ENCODE measurements at places on chromosomes 3 and 15.

DNA sequence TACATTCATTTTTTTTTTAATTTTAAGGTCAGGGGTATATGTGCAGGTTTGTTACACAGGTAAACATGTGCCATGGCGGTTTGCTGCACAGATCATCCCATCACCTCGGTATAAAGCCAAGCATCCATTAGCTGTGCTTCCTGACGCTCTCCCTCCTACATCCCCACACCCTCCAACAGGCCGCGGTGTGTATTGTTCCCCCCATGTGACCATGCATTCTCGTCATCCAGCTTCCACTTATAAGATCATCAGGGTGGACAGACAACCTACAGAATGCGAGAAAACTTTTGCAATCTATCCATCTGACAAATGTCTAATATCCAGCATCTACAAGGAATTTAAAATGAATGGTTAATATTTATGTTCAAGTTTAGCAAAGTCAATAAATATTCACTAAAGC, 19.4 kb downstream of the ILDR1 start:
- no peak for DNase-seq

- no peak for DNase-seq
Observed at GRCh38 chr3:58383904-58384303, 49.7 kb downstream of the PDHB start.

DNA sequence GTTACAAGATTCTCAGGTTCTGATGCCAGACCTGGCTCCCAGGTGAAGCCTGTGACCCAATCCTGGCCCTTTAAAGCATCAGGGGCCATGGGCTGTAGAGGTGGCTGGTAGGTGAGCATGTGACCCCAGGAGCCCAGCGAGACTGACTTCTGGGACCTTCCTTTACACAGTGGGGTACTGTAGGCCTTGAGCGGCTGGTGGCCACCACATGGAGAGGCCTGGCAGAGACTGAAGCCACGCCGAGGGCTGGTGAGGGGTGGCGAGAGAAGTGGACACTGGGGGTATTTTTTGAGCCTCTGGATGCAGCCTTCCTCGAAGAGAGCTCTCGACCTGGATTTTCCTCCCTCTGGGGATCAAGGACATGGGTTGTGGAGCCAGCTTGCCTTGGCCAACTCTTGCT, 71.2 kb upstream of the ITGA11 start:
- DNase-seq: no peak

- DNase-seq: peak; percentile 76
Observed at GRCh38 chr3:14780927-14781507, 37.7 kb upstream of the FGD5 start.

DNA sequence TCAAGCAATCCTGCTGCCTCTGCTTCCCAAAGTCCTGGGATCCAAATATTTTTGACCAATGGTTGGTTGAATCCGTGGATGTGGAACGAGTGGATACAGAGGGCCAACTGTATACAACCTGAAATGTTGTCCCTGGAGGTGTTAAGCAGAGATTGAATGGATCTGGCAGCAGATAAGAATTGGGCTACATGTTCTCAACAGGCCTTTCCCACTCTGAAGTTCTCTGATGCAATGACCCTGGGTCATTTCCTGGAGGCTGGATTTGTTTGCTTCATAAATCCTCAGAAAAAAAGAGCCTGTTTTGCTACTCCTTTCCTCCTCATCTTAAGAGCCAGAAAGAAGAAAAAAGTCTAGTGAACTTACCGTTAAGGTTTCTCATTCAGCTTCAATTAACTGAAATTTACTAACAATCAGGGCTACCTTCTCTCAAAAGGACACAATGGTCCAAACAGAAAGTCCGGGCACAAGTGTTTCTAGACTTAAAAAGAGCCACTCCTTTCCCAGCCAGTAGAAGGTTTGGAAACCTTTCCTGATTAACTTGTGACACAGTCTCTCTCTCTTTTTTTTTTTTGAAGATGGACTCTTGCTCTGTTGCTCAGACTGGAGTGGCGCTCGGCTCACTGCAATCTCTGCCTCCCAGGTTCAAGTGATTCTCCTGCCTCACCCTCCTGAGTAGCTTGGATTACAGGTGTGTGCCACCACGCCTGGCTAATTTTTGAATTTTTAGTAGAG, 6.5 kb downstream of the ARHGEF3 start:
- no peak for DNase-seq

DNA sequence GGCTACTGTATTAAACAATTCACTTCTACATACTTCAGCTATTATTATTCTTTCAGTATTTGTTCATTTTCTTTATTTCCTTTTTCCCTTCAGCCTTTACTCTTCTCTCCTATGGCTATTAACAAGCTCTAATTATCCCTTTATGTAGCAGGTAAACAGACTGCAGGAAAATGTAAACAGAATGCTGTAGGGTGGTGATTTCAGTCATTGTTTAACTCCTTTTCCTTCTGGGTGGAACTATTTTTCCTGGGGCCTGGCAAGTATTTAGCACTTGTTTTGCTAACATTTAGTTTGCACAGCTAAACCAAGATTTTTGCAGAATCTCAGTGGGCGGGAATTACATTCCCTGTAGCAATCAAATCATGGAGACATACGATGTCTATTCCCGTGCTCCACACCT, 14.4 kb downstream of the RARB start:
- DNase-seq: no peak

GRCh38 chr15:77066971-77067690, 3.8 kb downstream of the TSPAN3 start:
- no peak for DNase-seq

DNA sequence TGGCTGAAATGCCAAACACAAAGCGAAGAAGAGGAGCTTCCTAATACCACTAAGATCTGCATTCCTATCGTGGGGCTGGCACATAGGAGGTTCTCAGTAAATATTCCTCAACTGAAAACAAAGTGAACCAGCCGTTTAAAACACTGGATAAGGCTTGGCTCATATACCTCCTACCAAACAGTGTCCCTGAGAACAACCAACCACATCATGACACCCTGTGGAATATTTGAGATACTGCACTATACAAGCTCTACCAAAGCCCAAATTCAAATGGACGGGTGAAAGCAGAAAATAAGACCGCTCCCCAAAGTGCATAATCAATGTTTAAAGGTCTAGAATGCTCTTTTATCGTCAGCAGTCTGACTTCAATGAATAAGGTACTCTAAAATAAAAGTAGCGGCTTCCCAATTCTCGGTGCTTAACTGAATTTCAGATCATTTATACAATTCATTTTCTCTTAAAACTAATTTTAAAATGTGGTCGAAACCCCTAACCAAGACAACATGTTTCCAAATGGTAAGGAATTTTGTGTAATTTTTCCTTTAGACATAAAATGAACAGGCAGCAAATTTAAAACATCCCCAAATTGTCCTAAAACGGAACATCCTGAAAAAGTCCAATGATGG, 425.8 kb downstream of the ERC2 start:
- DNase-seq: no peak

DNA sequence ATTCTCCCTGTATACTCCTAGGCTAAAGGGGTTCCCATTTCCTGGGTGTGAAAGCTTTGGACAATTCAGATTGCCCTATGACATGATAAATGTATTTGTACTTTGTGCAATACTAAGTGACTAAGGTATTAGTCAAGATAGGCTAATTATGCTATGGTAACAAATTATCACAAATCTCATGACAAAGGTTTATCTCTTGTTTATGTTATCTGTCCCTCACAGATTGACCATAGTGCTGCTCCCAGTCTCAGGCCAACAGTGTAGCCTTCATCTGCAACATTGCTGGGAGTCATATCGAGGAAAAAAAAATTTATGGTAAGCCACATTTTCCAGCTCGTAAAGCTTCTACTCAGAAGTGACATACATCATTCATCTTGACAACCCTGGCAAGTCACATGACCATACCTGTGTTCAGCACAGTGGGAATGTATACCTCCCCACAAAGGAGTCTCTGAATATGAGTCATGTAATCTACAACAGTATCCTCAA, 346.2 kb downstream of the IGSF11 start:
- no peak for DNase-seq

DNA sequence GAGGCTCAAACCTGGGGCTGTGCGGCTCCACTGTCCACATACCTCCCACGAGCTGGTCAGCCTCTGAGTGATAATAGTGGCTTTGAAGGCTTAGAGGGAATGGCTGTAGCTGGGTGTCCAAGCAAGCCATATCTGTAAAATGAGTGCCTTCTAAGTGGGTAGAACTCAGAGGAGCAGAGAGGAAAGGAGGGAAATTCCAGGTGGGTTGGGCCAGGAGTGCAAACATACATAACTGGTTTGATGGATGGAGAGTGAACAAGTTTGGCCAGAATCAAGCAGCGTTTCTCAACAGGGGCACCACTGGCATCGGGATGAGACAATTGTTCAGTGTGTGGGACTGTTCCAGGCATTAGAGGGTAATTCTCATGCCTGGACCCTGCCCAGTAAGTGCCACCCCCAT, 91.1 kb downstream of the ASB7 start:
- DNase-seq: no peak

DNA sequence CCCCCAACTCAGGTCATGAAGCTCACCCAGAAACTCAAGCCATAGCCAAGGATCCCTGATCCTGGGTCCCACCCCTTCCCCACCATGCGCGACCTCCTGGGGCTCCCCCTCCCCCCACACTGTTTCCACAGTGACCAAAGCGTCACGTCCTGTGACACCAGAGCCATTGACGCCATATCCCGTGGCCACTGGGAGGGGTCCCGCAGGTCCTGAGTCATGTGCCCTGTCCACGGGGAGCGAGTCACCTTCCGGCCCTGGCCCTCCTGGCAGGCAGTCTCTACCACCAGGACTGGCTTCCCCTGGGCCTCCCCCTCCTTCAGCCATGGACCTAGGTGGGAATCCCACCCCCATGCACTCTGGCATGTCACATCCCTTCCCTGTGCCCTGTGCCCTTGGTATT, 15.6 kb downstream of the SEMA3F start:
- DNase-seq: peak; percentile 89

GRCh38 chr3:187198490-187198889, 1.2 kb downstream of the RTP1 start:
- DNase-seq: no peak

DNA sequence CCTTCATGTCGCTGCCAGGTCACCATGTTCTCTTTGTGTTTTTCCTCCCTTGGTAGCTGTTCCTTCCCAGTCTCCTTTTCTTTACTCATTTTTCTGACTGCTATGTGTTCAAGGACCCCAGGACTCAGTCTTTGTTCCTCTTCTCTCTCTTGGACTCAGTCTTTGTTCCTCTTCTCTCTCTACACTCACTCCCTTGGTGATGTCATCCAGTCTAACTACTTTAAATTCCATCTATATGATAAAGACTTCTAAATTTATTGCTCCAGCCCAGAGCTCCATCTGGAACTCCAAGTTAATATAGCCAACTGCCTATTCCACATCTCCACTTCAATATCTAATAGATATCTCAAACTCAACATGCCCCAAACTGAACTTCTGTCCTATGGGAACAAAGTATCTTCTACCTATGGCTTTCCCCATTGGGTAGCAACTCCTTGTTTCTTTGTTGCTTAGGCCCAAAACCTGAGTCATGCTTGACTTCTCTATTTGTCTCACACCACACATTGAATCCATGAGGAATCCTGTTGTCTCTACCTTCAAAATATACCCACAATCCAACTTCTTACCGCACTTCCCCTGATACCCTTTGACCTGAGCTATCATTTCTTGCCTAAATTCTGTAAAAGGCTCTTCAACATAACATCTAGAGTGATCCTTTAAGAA, 4.9 kb upstream of the DYNC1LI1 start:
- no peak for DNase-seq

GRCh38 chr3:54863366-54863765, 64.5 kb downstream of the LRTM1 start:
- DNase-seq: no peak

Data from cardiac septum (tissue), 1 donor.